Astrocyte of the spinal cord (primary cell): ENCODE measurements at places on chromosomes 1 and 21.
A peak's percentile ranks its signal among the peaks of the same experiment; 100 is the strongest.

- peak; percentile 31 for DNase-seq
Observed at GRCh38 chr1:189654906-189655305, 822.8 kb downstream of the BRINP3 start.

GRCh38 chr1:234475167-234475793 is 3.7 kb downstream of the TARBP1 start:
- no peak for DNase-seq

GRCh38 chr1:235206533-235207208 is 45.6 kb upstream of the RBM34 start:
- DNase-seq = peak; percentile 20

DNA sequence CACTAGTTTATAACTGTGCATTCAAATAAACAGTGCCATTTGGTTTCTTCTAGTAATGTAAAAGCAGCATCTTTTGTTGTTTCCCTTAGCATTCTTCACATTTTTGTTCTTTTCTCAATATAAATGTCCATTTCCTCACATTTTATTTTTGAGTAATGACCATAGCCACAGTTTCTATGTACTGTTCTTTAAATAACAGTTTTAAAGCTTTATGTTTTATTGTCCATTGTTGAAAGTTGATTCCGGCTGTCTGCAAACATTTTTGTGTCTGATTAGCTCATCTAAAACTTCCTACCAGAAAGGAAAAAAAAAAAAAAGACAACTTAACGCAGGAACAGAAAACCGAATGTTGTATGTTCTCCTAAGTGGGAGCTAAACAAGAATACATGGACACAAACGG is 139.7 kb downstream of the MAGI3 start:
- DNase-seq = no peak

DNA sequence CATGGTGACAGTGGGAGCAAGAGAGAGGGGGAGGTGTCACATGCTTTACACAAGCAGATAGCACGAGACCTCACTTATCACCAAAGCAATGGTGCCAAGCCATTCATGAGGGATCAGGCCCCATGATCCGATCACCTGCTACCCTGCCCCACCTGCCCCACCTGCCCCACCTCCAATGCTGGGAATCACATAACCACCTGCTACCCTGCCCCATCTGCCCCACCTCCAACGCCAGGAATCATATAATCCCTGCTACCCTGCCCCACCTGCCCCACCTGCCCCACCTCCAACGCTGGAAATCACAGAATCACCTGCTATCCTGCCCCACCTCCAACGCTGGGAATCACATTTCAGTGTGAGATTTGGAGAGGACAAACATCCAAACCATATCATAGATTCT is 10.6 kb upstream of the AIRE start:
- no peak for DNase-seq

GRCh38 chr1:182169203-182169602 is 107.7 kb upstream of the ZNF648 start:
- DNase-seq = no peak

DNA sequence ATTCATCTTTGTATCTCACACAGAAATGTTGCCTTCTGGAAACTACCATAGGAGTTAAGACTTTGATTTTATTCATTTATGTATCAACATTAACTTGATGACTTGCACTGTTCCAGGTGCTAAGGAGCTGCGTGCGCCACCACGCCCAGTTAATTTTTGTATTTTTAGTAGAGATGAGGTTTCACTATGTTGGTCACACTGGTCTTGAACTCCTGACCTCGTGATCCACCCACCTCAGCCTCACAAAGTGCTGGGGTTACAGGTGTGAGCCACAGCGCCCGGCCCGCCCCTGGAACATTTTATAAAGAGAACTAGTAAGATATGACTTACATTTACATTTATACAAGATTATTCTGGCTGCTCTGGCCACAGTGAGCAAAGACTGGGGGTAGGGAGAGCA is 252.2 kb downstream of the FAF1 start:
- no peak for DNase-seq

- DNase-seq = no peak
Observed at GRCh38 chr1:25948641-25949040, 42.4 kb upstream of the STMN1 start.

- peak; percentile 45 for DNase-seq
Observed at GRCh38 chr1:147579532-147579931, 38.2 kb downstream of the BCL9 start.

GRCh38 chr1:167756730-167757405 is 35.1 kb downstream of the MPZL1 start:
- no peak for DNase-seq
